ENCODE measurements at places on chromosomes 6 and 20. TPM values are rescaled to one million over a fixed set of nuclear protein-coding genes. Genes with fewer than 3 reads are reported as not detected.

GRCh38 chr20:56465997-56466396 lies 2.4 kb upstream of the RTF2 start:
- no peak overlapping the region for H3K4me3 ChIP-seq
- no peak for DNase-seq
- H3K36me3 ChIP-seq, result no peaks in the 10 kb centered on the region

- no peak overlapping the region for H3K4me3 ChIP-seq
- no peaks in the 10 kb centered on the region for H3K4me1 ChIP-seq
- no peaks in the 10 kb centered on the region for H3K27me3 ChIP-seq
- no peaks in the 10 kb centered on the region for H3K36me3 ChIP-seq
Observed at GRCh38 chr20:52777171-52777570, 195.0 kb upstream of the TSHZ2 start.

GRCh38 chr20:38840053-38840893 lies 34.8 kb downstream of the PPP1R16B start:
- no peak overlapping the region for H3K4me3 ChIP-seq
- no peaks in the 10 kb centered on the region for H3K27me3 ChIP-seq
- no peak overlapping the region for H3K27ac ChIP-seq
- DNase-seq, result no peak
- no peaks in the 10 kb centered on the region for H3K4me1 ChIP-seq

DNA sequence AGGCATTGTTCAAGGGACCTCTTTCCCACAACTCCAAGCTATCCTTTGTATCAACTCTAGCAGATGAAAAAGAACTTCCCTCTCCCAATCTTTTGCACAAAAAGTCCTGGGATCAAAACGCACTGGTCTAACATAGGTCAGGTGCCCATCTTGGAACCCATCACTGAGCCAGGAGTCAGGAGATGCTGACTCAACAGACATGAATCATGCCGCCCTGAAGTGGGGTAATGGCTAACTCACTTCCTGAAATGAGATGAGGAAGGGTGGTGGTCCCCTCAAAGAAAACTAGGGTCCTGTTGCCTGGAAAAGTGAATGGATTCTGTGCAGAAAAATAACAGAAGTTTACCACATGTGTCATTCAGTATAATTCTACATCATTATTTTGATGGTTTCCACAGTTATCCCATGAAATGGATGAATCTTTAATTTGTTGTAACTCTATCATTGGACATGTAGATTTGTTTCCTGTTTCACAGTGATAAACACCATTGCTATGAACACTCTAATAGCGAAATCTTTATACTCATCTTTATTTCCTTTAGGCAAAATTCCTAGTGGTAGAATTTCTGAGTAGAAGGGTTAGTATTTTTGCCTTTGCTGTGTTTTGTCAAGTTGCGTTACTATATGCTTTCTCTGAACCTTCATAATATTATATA lies 151.3 kb downstream of the SLC16A10 start:
- no peaks in the 10 kb centered on the region for H3K4me1 ChIP-seq
- H3K4me3 ChIP-seq, result no peak overlapping the region
- no peaks in the 10 kb centered on the region for H3K27me3 ChIP-seq
- H3K36me3 ChIP-seq, result no peaks in the 10 kb centered on the region

GRCh38 chr20:50230871-50231560 lies 40.4 kb downstream of the CEBPB start:
- no peaks in the 10 kb centered on the region for H3K4me1 ChIP-seq
- no peak for DNase-seq
- no peaks in the 10 kb centered on the region for H3K27me3 ChIP-seq
- H3K36me3 ChIP-seq, result no peaks in the 10 kb centered on the region
- H3K4me3 ChIP-seq, result no peak overlapping the region

GRCh38 chr20:40207655-40208054 lies 481.4 kb downstream of the MAFB start:
- no peaks in the 10 kb centered on the region for H3K36me3 ChIP-seq
- no peak overlapping the region for H3K27ac ChIP-seq
- H3K4me1 ChIP-seq, result no peaks in the 10 kb centered on the region

GRCh38 chr6:155050311-155050710 lies 55.2 kb downstream of the TIAM2 start:
- H3K36me3 ChIP-seq, result no peaks in the 10 kb centered on the region
- H3K4me3 ChIP-seq, result no peak overlapping the region
- H3K4me1 ChIP-seq, result no peaks in the 10 kb centered on the region
- H3K27me3 ChIP-seq, result no peaks in the 10 kb centered on the region
- DNase-seq, result no peak
- H3K27ac ChIP-seq, result no peak overlapping the region

GRCh38 chr6:114049367-114049966 lies 78.5 kb upstream of the HDAC2 start:
- H3K4me3 ChIP-seq, result no peak overlapping the region
- no peak overlapping the region for H3K27ac ChIP-seq
- DNase-seq, result no peak
- H3K27me3 ChIP-seq, result no peaks in the 10 kb centered on the region
- H3K4me1 ChIP-seq, result no peaks in the 10 kb centered on the region
- no peaks in the 10 kb centered on the region for H3K36me3 ChIP-seq

DNA sequence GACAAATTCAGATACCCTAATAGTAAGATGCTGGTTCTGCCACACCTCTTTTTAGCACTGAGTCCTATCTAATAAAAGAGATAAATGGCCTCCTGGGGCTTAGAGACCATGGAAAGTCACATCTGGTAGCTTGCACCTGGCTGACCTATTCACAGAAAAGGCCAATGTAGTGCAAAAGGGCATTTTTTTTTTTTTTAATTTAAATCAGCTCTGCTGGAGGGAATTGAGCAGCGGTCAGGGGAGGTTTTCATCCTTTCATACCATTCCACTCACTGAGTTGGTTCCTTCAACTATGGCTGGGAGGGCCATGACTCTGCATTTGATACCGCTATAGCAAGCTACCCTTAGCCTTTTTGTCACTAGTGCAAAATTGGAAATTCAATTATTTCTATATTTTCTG lies 20.1 kb upstream of the HS3ST5 start:
- no peaks in the 10 kb centered on the region for H3K27me3 ChIP-seq
- H3K36me3 ChIP-seq, result no peaks in the 10 kb centered on the region
- no peak overlapping the region for H3K4me3 ChIP-seq

Gene DZANK1
- total RNA-seq, result 0.28 TPM

Gene PTCRA
- not detected for total RNA-seq

Gene SLC22A7
- 143 TPM for total RNA-seq

Gene TRDN
- total RNA-seq, result 0.79 TPM

Gene ZSCAN31
- 3.9 TPM for total RNA-seq

Gene BPIFB4
- not detected for total RNA-seq

Gene TMEM74B
- 3.4 TPM for total RNA-seq
